ENCODE measurements at places on chromosomes 13 and 19. TPM values are rescaled to one million over a fixed set of nuclear protein-coding genes. Genes with fewer than 3 reads are reported as not detected.

GAPDHS gene
- not detected for total RNA-seq

DNAAF3 gene
- 0.50 TPM for total RNA-seq

DNA sequence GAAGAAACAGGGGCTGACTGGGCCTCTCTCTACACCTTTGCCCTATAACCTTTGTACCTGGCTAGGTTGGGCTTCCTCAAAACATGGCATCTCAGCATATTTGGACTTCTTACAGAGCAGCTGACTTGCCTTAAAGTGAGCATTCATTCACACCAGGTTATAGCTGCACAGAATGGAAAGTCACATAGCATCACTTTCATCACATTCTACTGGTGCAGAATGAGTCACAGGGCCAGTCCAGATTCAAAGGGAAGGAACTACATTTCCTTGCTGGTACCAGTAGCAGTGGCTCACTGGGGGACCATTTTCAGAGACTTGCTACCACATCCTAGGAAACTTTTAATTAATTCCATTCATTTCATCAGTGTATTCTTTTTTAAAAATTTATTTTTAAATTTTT lies 20.3 kb upstream of the TPTE2 start:
- H3K4me1 ChIP-seq: no peaks in the 10 kb centered on the region
- no peaks in the 10 kb centered on the region for H3K27me3 ChIP-seq
- DNase-seq: no peak
- no peak overlapping the region for H3K27ac ChIP-seq
- H3K36me3 ChIP-seq: no peaks in the 10 kb centered on the region

- H3K4me1 ChIP-seq: peaks cover 51% of the 10 kb centered on the region
- DNase-seq: no peak
- peak overlapping the region; percentile 72 for H3K27ac ChIP-seq
- peaks cover 2% of the 10 kb centered on the region for H3K36me3 ChIP-seq
- H3K4me3 ChIP-seq: peak overlapping the region; percentile 80
Measured at GRCh38 chr19:46602392-46603194, 1.5 kb downstream of the CALM3 start.

GRCh38 chr13:88601949-88602348 lies 930.8 kb downstream of the SLITRK5 start:
- H3K4me1 ChIP-seq: no peaks in the 10 kb centered on the region
- H3K27me3 ChIP-seq: no peaks in the 10 kb centered on the region
- no peak for DNase-seq
- H3K4me3 ChIP-seq: no peak overlapping the region

ALOX5AP gene
- 6.7 TPM for total RNA-seq
